Epithelial cell of alveolus of lung (primary cell): ENCODE measurements at places on chromosomes 7 and 10. TPM values are rescaled to one million over a fixed set of nuclear protein-coding genes. Genes with fewer than 3 reads are reported as not detected.

EBLN1 gene
- total RNA-seq, result not detected in 2 replicates

AKR1C8 gene
- total RNA-seq, result not detected in 2 replicates

POLR1F gene
- 16.0 and 20.6 TPM in 2 replicates for total RNA-seq

THNSL1 gene
- 1.1 and 2.3 TPM in 2 replicates for total RNA-seq

LSM5 gene
- total RNA-seq, result 20.9 and 26.5 TPM in 2 replicates

STAG3 gene
- total RNA-seq, result 0.16 and 0.91 TPM in 2 replicates

GALNT17 gene
- total RNA-seq, result not detected in 2 replicates

CPED1 gene
- 15.1 and 21.2 TPM in 2 replicates for total RNA-seq
